Stimulated activated CD4-positive, alpha-beta T cell treated with anti-CD3 and anti-CD28 coated beads, Interleukin-12 subunit alpha, Interleukin-12 subunit beta, amount 100 ng/mL, for 48 hours (primary cell): ENCODE measurements at places on chromosomes 1 and 21.

DNA sequence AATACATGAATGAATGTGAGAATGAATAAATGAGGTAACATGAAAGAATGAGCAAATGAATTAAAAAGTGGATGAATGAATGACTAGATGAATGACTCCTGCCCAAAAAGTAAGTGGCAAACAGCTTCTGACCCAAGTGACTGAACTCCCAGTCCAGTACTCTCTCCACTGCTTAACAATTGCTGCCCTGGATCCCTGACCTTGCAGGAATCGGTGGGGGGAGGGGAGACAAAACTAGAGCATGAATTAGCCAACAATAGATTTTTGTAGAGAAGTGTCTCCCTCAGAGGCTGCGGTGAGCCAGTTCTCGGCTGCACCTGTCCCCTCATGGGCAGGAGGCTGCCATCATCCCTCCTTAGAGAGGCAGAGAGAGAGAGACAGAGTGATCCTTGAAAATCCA is 5.9 kb upstream of the GRIK3 start:
- DNase-seq = no peak

DNA sequence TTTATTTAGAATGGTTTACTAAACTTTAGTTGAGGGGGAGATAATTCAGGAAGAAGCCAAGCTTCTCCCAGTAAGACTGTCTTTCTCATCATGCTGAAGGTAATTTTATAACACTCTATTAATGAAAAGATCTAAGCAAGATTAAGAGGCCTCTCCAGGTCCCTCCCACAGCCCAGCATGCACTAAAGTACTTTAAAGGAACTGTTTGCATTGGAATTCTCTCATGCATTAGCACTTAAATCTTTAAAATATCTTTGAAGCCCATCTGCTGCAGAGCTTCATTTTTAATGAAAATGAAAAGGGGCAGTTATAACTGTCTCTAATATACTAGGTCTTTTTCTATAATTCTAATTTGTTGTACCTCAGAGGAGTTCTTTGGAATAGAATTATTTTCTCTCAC is 1379.1 kb upstream of the ADGRL4 start:
- DNase-seq = no peak

GRCh38 chr1:185654199-185654951 is 79.8 kb upstream of the HMCN1 start:
- no peak for DNase-seq

GRCh38 chr1:218658899-218659298 is 313.8 kb downstream of the TGFB2 start:
- no peak for DNase-seq
